Astrocyte (in vitro differentiated cells and primary cell): ENCODE measurements at places on chromosomes 12 and 14. TPM values are rescaled to one million over a fixed set of nuclear protein-coding genes. Genes with fewer than 3 reads are reported as not detected.

DNA sequence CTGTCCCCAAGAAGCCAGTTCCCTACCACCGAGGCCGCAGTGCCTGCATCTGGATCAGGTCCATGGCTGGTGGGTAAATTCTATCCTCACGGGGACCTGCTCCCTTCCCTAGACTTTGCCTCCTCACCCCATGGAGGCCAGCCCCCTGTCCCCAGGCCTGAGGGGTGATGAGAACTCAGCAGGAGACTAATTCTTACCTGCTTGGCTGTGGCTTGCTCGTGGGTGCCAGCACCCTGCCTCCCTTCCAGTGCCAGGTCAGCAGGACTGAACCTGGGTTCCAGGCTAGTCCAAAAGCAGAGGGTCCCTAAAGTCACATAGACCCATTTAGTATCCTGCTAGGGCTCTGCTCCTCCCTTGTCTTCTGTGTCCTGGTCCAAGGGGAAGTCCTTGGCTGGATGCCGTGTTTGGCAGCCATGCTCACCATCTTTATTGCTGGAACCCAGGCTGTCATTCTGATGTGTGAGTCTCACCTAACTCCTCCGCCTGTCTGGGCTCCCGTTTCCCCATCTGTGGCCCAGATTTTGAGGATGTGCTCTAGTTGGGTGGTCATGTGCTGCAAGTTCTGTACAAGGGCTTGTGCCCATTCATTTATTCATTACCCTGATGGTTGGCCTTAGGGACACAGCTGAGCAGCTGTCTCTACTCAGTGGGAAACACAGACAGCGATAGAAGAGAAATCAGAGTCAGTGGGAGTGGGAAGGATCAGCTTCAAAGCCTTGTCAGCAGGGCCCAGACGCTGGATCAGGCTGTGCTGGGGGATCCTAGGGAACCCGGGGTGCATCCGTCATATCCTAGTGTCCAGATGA, 949 bp downstream of the PLBD2 start:
- H3K4me1 ChIP-seq = peaks cover 10% of the 10 kb centered on the region
- DNase-seq = peak; percentile 12
- peak overlapping the region; percentile 82 for H3K4me3 ChIP-seq
- H3K27ac ChIP-seq = no peak overlapping the region

GRCh38 chr12:66428870-66429269, 126.6 kb downstream of the HELB start:
- H3K27me3 ChIP-seq = no peaks in the 10 kb centered on the region
- H3K4me1 ChIP-seq = no peaks in the 10 kb centered on the region
- no peak for DNase-seq
- no peaks in the 10 kb centered on the region for H3K36me3 ChIP-seq

- H3K4me3 ChIP-seq = no peak overlapping the region
- peaks cover 46% of the 10 kb centered on the region for H3K4me1 ChIP-seq
- H3K27ac ChIP-seq = no peak overlapping the region
- no peak for DNase-seq
- no peaks in the 10 kb centered on the region for H3K27me3 ChIP-seq
- no peaks in the 10 kb centered on the region for H3K36me3 ChIP-seq
Observed at GRCh38 chr12:13095266-13095995, 8.0 kb downstream of the GSG1 start.

Gene SLC17A8
- total RNA-seq = not detected in 2 replicates

DNA sequence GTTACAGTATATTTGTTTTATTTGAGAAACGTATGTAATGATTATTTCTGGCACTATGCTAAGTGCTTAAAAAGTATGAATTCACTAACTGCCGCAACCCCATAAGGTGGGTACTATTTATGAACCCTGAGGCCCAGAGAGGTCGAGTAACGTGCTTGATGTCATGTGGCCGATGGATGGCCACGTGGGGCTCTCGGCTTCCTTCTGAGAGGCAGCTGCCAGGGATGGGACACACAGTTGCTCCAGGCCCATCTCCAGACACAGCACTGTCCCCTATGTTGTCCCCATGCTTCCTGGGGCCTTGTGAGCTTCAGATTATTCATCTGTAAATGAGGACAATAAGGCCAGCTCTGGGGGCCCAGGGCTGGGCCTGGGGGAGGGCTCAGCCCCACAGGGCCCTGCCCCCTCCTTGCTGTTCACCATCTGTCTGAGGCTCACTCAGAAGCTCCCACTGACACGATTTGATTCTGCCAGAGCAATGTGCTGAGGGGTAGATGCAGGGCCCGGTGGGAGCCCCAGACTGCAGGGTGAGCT, 115.0 kb downstream of the CALM1 start:
- H3K36me3 ChIP-seq = no peaks in the 10 kb centered on the region
- H3K27me3 ChIP-seq = no peaks in the 10 kb centered on the region
- no peak overlapping the region for H3K27ac ChIP-seq
- H3K4me1 ChIP-seq = no peaks in the 10 kb centered on the region
- DNase-seq = no peak

DNA sequence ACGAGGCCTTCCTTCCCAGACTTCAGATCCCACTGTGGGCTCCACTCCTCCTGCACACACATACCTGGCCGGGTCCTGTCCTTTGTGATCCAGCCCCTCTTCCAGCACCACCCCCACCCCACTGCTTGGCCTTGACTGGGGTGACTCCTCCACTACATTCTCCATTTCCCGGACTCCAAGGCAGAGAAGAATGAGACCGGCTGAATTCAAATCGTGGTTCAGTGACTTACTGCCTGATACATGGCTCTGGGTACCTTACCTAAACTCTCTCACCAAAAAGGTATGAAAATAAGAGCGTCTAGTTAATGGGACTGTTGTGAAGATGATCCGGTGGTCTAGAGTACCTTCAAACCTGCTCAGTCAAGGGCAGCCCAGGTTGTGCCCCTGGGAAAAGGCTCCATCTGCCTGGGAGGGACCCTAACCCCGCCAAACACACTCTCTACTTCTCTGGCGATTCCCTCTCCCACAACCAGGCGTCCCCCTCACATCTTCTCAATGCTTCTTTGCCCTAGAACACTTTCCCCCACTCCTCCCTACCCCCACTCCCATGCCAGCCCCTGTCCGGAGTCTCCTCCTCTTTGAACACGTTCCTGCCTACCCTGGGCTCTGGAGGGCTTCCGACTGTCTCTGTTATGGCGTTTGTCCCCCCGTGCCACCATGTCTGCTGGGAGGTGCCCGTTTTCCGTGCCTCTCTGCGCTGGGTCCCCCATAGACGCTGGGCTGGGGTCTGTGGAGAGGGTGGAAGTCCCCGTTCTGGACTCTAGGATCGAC, 1.5 kb upstream of the ZBTB42 start:
- no peak overlapping the region for H3K27ac ChIP-seq
- no peak for DNase-seq
- H3K27me3 ChIP-seq = peaks cover 3% of the 10 kb centered on the region

GRCh38 chr14:93054006-93054405, 61.7 kb downstream of the ITPK1 start:
- no peak for DNase-seq
- H3K36me3 ChIP-seq = no peaks in the 10 kb centered on the region
- H3K27me3 ChIP-seq = peaks cover 18% of the 10 kb centered on the region
- no peaks in the 10 kb centered on the region for H3K4me1 ChIP-seq
- H3K27ac ChIP-seq = no peak overlapping the region
- no peak overlapping the region for H3K4me3 ChIP-seq

- no peaks in the 10 kb centered on the region for H3K36me3 ChIP-seq
- H3K27me3 ChIP-seq = no peaks in the 10 kb centered on the region
- no peaks in the 10 kb centered on the region for H3K4me1 ChIP-seq
- no peak overlapping the region for H3K27ac ChIP-seq
Observed at GRCh38 chr14:64940336-64940910, 2.1 kb downstream of the GPX2 start.

Gene CACNA2D4
- 0.09 and 0.26 TPM in 2 replicates for total RNA-seq

Gene KRT82
- total RNA-seq = not detected in 2 replicates

DNA sequence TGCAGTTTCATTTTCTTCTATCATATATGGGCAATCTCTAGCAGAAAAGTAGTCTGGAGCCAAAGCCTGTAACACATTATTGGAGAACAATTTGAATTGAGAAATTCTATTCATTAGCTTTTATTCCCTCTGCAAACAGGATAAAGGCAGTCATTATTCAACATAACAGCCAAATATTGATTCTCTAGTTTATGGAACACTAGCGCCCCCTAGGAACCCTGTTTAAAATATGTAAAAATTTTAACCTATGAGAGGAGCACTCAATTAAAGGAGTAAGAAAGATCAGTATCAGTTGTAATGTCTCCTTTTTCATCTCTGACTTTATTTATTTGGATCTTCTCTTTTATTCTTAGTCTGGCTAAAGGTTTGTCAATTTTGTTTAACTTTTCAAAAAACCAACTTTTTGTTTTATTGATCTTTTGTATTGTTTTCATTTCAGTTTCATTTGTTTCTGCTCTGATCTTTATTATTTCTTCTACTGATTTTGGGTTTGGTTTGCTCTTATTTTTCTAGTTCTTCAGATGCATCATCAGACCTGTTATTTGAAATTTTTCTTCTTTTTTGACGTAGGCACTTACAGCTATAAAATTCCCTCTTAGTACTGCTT, 4.8 kb upstream of the LMNTD1 start:
- H3K27ac ChIP-seq = no peak overlapping the region
- no peaks in the 10 kb centered on the region for H3K27me3 ChIP-seq
- no peak overlapping the region for H3K4me3 ChIP-seq
- peak; percentile 14 for DNase-seq

- no peaks in the 10 kb centered on the region for H3K4me1 ChIP-seq
Observed at GRCh38 chr12:109595321-109595902, 21.8 kb downstream of the MVK start.

GRCh38 chr14:62103464-62103863, 341.2 kb downstream of the SNAPC1 start:
- H3K27me3 ChIP-seq = no peaks in the 10 kb centered on the region
- DNase-seq = no peak
- H3K4me1 ChIP-seq = no peaks in the 10 kb centered on the region
- H3K27ac ChIP-seq = no peak overlapping the region

Gene VSX2
- not detected in 2 replicates for total RNA-seq

DNA sequence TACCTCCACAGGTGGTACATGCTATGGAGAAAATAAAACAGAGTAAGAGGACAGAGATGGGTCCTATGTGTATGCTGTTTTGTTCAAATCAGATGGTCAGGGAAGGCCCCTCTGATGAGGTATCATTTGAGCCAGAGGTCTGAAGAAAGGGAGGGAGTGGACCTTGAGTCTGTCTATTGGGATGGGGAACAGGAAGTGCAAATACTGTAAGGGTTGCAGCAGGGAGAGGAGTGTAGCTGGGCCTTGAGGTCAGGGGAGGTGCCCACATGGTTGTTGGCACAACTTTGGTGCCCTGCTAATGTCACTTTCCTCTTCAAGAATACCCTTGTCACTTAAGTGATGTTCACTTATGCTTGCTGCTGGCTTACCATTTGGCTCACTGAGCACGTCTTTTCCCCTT, 83.3 kb downstream of the PRKCH start:
- no peak overlapping the region for H3K27ac ChIP-seq
- DNase-seq = no peak
- no peaks in the 10 kb centered on the region for H3K4me1 ChIP-seq

DNA sequence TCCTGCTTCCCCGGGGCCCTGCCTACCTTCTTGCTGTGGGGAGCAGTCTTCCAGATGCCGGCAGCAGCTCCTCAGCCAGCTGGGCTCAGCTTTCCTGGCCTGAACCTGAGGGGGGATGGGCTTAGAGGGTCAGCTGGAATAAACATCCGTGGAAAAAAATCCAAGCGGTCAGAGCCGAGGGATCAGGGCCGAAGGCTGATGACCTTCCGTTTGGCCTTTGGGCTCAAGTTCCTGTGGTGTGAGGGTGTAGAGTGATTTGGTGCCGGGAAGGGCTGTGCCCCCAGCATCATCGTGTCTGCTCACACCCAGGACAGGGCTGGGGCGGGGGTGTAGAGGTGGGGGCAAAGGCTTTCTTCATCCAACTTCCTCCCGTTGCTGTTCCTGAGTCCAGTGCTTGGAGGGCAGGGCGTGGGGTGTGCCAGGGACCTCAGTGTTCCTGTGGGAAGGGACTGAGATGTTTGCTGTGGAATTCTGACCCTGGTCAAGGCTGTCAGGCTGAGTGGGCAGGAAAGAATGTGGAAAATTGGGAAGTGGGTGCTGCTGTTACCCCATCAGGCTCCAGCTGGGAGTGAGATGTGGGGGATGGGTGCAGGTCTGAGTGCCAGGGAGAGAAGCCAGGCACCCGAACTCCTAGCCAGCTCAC, 2.6 kb downstream of the SMIM41 start:
- H3K4me1 ChIP-seq = peaks cover 15% of the 10 kb centered on the region
- no peak overlapping the region for H3K27ac ChIP-seq
- DNase-seq = peak; percentile 53
- peaks cover 7% of the 10 kb centered on the region for H3K36me3 ChIP-seq
- no peaks in the 10 kb centered on the region for H3K27me3 ChIP-seq
- H3K4me3 ChIP-seq = no peak overlapping the region

DNA sequence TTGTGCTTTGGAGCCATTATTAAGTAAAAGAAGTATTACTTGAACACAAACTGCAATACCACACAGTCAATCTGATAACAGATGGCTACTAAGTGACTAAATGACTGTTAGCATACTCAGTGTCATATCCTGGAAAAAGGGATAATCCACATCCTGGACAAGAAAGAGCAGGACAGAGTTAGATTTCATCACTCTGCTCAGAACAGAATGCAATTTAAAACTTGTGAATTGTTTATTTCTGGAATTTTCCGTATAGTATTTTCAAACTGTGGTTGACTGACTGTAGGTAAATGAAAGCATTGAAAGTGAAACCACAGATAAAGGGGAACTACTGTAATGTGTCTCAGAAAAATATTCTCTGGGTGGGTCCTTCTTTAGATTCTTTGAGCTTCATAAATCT, 458.8 kb downstream of the TMEM117 start:
- DNase-seq = no peak
- H3K4me1 ChIP-seq = no peaks in the 10 kb centered on the region
- no peak overlapping the region for H3K4me3 ChIP-seq
- no peaks in the 10 kb centered on the region for H3K36me3 ChIP-seq
- no peaks in the 10 kb centered on the region for H3K27me3 ChIP-seq
- H3K27ac ChIP-seq = no peak overlapping the region

DNA sequence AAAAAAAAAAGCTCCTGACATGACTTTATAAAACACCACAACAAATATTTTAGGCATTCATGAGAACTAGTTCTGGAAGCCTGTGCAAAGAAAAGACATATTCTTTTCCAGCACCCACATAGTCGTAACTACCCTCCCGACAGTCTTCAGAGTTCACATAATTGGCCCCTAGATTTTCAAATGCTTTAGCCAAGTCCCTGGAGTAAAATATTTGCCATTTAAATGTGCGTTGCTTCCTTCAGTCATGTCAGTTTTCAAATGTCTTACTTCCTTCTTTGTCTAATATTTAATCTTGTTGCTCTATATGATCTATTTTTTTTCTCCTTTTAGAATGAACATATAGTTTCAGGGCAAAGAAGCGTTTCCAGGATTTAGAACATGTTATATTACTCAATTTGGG, 66.8 kb upstream of the KRAS start:
- H3K27me3 ChIP-seq = no peaks in the 10 kb centered on the region
- no peaks in the 10 kb centered on the region for H3K36me3 ChIP-seq
- DNase-seq = peak; percentile 16
- no peak overlapping the region for H3K27ac ChIP-seq
- H3K4me1 ChIP-seq = peaks cover 7% of the 10 kb centered on the region
- H3K4me3 ChIP-seq = no peak overlapping the region

- H3K4me3 ChIP-seq = no peak overlapping the region
- no peaks in the 10 kb centered on the region for H3K36me3 ChIP-seq
- DNase-seq = no peak
- no peak overlapping the region for H3K27ac ChIP-seq
- H3K27me3 ChIP-seq = no peaks in the 10 kb centered on the region
Observed at GRCh38 chr14:105878554-105878953, 352.2 kb downstream of the TMEM121 start.

GRCh38 chr14:76439237-76439775, 63.4 kb downstream of the ESRRB start:
- no peaks in the 10 kb centered on the region for H3K4me1 ChIP-seq
- H3K27ac ChIP-seq = no peak overlapping the region
- no peak for DNase-seq
- no peak overlapping the region for H3K4me3 ChIP-seq

Gene CCDC196
- not detected in 2 replicates for total RNA-seq

Gene KLRF1
- not detected in 2 replicates for total RNA-seq
